ENCODE measurements at places on chromosomes 4 and X.

GRCh38 chrX:112137276-112137675 is 54.7 kb upstream of the TRPC5 start:
- DNase-seq: no peak

GRCh38 chr4:120557372-120557771 is 365.2 kb downstream of the PRDM5 start:
- no peak for DNase-seq

- DNase-seq: no peak
Observed at GRCh38 chr4:58734030-58734674, 1624.0 kb upstream of the IGFBP7 start.

- no peak for DNase-seq
Observed at GRCh38 chrX:47200385-47201150, 6.9 kb downstream of the UBA1 start.

DNA sequence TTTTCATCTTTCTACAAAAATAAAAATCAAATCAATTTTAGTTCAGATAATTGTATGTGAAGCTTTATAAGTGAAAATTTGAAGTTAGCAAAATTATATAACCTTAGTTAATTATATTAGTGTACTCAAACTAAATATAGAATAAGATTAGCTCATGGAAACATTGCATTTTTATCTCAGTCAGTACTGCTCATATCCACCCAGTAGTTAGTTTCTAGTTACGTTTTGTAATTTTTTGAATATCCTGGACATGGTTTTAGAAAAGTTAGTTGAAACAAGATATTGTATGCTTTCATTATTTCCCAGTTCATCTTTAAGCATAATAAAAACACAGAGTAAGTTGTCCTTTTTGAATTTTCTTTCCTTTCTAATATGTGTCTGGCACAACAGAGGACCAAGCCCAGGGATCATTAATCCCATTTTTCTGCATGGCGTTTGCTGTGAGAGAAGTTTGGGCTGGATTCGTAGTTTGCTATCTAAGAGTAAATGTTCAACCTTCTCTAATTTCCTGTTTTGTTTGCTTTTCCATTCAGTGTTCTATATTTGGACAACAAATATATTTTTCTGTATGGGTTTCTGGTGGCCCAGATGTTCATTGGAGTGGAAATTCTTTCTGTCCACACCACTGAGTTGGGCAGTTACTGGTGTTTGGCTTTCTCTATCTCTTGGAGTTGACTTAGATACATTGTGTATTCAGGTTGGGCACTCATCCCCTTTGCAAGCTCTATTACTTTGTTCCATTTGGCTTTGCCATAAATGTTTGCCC is 12.1 kb downstream of the TBL1X start:
- DNase-seq: no peak

GRCh38 chrX:1564750-1565683 is 26.4 kb upstream of the AKAP17A start:
- DNase-seq: no peak

DNA sequence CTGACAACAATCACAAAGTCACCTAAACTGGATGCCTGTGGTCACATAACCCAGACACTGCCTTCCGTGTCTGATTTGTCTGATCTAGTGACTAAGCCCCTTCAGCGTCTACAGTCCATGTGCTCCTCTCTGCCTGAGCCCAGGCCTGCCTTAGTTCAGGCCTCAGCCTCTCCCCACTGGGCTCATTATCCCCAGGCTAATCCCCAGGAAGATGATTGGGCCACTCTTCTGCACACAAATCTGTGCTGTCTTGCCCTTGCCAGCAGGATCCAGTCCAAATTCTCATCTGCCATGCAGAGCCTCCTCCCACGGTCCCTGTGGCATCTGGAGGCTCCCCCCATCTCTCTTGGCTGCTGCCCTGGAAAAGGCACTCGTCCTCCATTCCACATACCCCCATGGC is 96.5 kb downstream of the SLC2A9 start:
- DNase-seq: no peak
